EL (cell line): ENCODE measurements at places on chromosomes 12 and 14.

DNA sequence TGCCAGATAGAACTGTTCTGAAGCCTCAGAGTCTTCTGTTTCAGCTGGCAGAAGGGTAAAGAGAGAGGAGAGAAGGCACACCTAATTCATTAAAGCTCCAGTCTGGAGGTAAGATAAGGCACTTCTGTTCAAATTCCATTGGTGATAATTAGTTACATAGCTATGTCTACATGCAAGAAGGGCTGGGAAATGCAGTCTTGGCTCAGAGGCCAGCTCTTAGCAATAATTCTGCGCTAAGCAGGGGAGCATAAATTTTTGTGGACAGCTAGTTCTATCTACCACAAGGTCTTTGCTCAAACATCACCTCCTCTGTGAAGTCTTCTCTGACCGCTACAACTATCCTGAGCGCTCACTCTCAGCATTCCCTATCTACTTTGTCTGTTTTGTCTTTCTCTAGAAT is 14.3 kb upstream of the E2F7 start:
- no peak for DNase-seq

DNA sequence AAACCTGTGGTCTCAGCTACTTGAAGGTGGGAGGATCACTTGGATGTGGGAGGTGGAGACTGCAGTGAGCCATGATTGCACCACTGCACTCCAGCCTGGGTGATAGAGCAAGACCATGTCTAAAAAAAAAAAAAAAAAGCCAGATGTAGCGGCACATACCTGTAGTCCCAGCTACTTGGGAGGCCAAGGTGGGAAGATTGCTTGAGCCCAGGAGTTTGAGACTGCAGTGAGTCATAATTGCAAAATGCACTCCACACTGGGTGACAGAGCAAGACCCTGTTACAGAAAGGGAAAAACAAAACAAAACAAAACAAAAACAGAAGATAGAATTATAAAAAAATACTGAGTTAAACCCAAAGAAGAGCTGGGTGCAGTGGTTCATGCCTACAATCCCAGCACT is 29.1 kb upstream of the APOF start:
- DNase-seq, result no peak

- DNase-seq, result no peak
Observed at GRCh38 chr14:72182708-72183432, 250.6 kb downstream of the RGS6 start.

- DNase-seq, result peak; percentile 29
Observed at GRCh38 chr14:69999261-69999674, 120.1 kb downstream of the SMOC1 start.

DNA sequence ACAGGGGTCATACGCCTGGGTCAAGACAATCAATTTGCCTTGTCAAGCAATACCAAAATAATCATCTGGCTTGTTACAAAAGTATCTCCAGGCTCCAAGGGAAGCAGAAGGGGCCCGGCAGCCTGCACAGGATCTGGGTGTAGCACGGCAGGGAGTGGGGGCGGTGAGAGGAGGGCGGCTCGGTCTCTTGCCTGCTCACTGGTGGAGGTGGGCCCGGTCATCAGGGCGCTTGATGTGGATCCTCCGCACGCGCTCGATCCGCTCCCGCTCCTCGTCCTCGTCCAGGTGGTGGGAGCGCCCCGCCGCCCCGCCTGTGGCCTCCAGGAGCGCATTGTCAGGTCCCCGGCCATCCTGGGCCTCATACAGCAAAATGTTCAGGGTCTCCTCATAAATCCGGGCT is 25.7 kb downstream of the KCTD10 start:
- no peak for DNase-seq

GRCh38 chr12:111636209-111636945 is 37.3 kb upstream of the ATXN2 start:
- DNase-seq, result peak; percentile 38

- DNase-seq, result no peak
Observed at GRCh38 chr14:90626550-90626949, 189.7 kb downstream of the TTC7B start.

- no peak for DNase-seq
Observed at GRCh38 chr12:8466241-8466640, 10.5 kb downstream of the CLEC6A start.

- DNase-seq, result peak; percentile 41
Observed at GRCh38 chr12:28253161-28253641, 62.9 kb downstream of the CCDC91 start.

DNA sequence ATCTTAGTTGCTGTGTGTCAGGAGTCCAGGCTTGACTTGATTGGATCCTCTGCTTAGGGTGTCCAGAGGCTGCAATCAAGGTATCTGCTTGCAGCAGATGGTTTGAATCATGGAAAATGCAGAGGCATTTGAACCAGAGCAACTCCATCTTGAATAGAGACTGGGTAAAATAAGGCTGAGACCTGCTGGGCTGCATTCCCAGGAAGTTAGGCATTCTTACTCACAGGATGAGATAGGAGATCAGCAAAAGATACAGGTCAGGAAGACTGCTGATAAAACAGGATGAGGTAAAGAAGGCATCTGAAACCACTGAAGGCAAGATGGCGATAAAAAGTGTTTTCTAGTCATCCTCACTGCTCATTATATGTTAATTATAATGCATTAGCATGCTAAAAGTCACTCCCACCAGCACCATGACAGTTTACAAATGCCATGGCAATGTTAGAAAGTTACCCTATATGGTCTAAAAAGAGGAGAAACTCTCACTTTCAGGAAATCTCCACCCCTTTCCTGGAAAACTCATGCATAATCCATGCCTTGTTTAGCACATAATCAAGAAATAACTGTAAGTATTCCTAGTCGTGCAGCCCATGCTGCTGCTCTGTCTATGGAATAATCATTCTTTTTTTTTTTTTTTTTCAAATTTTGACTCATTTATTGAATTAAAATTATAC is 218.3 kb upstream of the CPNE8 start:
- DNase-seq, result no peak

GRCh38 chr12:65827342-65827741 is 3.1 kb downstream of the HMGA2 start:
- no peak for DNase-seq

DNA sequence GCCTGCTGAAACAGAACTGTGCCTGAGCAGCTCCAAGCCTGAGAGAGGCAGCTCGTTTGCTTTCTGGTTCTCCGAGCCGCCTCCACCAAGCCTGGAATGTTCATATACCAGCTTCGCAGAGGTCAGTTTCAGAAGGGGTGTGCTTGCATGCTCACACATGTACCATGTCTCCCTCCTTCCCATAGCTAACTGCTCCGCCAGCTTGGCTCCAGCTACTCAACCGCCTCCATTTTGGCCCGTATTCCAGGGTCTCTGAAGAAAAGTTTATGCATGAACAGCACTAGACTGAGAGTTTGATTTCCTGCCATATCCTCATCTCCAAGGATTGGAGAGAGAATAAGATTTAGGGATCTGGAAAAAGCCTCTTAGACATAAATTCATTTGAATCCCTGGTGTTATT is 103.7 kb downstream of the SMOC1 start:
- DNase-seq, result no peak

DNA sequence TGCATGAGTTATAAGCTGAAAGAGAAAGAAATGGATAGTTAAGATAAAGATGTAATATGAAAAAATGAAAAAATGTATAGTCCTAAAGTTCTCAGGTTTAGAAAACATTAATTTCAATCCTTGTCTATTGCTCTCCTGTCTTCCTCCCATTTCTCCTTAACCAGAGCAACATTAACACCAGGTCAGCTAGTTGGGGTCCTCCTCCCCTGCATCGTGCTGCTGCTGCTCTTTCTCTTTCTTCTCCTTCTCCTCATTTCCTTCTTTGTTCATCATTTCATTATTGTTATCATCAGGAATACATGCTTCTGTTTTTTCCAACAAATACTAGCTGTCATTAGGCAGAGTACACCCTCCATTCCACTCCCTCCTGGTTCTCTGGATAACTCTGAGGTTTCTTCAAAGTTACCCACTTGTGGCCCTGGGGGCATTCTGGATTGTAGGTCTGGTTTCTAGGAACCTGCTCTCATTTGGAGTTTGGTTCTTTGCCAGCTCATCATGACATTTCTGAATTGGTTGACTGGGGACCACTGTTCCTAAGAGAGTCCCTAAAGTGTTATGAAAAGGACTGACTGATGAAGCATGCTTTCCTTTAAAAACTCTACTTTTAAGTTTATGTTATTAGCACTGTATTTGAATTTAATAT is 17.0 kb downstream of the ACSS3 start:
- peak; percentile 6 for DNase-seq

GRCh38 chr14:89407856-89408255 is 9.2 kb downstream of the FOXN3 start:
- DNase-seq, result no peak

DNA sequence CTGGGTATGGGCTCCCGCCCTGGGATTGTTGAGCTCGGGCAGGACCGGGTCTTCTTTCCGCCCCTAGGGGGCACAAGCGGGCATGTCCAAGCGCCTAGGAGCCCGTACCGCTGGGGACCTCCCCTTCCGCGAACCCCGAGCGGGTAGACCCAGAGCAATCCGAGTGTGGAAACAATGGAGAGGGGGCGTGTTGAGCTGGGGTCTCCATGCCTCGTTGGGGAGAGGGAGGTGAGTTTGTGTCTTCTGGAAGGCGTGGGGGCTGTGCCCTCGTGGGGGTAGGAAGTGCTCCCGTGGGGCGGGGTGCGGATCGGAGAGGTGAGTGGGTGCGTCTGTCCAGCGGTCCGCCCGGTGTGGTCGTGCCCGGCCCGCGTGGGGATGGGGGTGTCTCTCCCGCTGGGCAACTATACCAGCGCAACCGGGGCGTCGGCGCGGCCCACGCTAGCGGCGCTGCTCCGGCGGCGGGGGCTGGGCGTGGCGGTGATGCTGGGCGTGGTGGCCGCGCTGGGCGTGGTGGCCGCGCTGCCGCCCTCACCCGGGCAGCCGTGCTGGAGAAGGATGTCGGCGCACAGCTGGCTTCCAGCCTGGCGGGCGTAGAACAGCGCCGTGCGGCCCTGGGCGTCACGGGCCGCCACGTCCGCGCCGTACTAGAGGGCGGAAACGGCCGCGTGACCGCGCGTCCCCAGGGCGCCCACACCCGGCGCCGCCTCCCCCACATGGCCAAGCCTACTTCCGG is 12.2 kb downstream of the AGAP2 start:
- DNase-seq, result peak; percentile 91

- DNase-seq, result no peak
Observed at GRCh38 chr12:94126067-94126466, 22.3 kb upstream of the PLXNC1 start.

DNA sequence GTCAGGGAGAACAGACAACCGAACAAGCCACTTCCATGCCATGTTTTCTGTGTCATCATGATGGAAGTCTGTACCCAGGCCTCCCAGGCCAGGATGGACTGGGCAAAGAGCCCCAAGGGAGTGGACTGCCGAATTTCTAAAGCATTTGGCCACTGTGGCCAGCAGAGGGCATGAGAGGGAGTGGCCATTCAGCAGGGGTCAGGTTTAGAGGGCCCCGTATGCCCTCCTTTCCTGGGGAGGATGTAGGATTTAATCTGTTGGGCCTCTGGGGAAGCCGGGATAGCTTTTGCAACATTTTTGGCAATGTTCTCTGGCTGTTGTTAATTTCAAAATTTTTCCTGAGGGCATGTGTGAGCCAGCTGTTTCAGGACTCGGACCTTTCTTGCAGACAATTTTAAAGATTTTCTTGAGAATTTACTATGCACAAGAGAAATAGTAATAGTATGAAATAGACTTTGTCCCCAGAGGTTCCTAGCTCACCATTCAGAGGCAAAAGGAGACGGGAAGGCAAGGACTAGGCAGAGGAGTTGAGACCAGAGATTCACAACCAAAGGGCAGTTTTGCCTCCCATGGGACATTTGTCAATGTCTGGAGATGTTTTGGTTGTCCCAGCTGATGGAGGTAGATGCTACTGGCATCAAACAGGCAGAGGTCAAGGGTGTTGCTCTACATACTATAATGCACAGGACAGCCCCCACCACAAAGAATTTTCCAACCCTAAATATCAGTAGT is 18.0 kb downstream of the ACACB start:
- peak; percentile 40 for DNase-seq

DNA sequence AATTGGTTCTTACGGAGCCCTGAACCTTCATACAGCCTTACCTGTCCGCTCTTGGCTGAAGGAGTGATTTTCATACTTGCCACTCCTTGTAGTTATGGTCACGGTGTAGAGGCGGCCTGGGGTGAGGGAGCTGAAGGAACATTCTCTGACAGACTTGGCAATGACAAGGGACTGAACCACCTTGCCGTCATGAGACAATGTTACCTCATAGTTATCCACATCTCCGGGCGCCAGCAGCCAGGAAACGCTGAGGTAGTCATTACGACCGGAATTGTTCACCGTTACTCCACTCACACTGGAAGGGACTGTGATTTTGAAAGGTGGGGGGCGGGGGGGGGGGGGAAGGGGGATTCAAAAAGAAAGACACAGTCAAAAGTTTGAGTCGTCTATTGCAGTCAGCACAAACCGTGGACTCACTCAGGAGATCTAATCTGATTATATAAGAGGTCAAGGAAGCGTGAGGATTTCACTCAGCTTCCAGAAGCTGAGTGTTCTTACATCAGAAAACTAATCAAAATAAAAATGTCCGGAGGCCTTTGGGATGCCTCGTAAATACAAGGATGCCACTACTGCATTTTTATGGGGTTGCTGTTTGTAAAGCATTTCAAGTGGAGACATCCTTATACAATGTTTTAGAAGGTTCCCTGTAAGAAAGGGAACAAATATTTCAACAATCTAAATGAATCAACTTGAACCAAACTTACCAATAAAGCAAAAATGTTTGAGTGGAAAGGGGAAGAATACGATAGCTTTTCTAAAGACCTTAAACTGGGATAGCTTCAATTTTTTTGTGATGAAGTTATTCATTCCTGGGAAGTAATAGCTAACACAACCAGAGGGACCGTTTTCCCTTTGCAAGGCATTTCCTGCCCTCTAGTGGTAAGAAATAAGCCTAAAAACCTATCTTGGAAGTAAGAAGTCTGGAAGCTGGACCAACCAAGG is 60.6 kb downstream of the PTPRB start:
- DNase-seq, result peak; percentile 77

- DNase-seq, result peak; percentile 25
Observed at GRCh38 chr12:102479099-102479885, 1.1 kb downstream of the IGF1 start.

GRCh38 chr12:22856178-22856577 is 231.2 kb downstream of the ETNK1 start:
- peak; percentile 32 for DNase-seq
